ENCODE measurements at places on chromosomes 11 and 22.

GRCh38 chr11:15720460-15720859, 605.7 kb downstream of the INSC start:
- no peak for DNase-seq

- DNase-seq: no peak
Measured at GRCh38 chr22:39251762-39252460, 7.1 kb upstream of the PDGFB start.

GRCh38 chr11:133133050-133133449, 399.3 kb downstream of the OPCML start:
- no peak for DNase-seq

GRCh38 chr11:128814856-128815705, 52.0 kb downstream of the KCNJ1 start:
- DNase-seq: no peak

GRCh38 chr22:46452195-46453005, 85.0 kb downstream of the CELSR1 start:
- DNase-seq: no peak

DNA sequence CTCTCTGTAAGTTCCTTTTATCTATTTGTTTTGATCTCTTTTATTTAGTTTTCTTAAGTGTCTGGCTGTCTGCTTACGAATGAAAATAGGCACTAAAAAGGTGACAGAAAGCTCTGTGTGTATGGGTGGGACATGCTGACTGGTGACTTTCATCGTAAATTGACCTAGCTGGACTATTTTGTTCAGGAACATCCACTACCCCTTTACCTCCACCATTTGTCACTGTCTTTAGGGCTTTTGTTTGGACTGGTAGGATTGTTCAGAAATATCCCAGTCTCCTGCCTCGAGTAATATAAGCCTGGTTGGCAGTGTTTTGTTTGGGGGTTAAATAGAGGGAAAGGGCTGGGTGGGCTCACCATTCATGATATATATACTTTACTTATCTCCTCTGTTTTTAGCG, 20.9 kb downstream of the EMSY start:
- no peak for DNase-seq

DNA sequence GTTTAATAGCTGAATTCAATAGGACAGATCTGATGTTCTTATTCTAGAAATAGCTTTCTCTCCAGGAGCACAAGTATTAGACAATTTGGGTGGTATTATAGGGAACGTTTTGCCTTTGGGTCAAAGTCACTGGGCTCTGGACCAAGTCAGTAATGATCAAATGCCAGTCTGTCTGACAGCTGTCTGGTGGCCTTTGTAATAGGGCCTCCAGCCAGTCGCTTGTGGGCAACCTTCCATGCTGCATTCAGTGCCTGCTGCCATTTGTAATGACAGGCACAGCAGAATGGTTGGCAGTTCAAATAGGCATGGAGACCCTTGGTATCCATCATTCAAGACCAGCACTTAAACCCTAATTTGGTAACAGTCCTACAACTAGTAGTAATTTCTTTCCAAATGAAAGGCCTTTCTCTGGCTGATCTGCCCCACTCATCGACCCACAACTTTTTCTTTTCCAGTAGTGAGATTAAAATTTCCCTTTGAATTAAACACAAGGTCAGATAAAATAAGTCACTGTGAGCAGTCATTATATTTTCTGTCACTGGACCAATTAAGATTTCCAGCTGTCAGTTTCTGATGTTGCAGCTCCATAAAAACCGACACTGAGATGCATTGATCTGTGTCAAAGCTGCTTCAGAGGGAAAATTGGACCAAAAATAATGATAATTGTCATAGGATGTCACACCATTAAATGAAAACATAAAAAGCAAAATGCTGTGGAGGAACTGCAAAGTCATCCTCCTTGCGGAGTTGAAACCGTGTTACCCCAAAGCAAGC, 1038.1 kb downstream of the LRRC4C start:
- DNase-seq: no peak

DNA sequence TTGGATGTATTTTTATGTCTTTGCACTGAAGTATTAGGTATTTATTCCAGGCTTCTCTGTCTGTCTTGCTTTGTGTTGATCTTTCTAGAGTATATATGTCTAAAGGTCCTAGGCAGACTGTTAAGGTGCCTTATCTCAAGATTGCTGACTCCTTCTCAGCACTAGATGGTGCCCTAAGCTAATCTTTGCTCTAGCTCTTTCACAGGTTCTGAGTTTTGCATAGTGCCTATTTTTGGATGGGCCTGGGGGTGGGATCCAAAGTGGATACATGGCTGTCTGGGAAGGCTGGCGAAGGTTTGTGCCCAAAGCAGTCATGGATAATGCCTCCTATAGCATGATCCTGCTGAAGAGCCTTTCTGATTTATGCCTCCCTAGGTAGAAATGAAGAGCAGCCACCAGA, 154.9 kb downstream of the TRPC6 start:
- no peak for DNase-seq

DNA sequence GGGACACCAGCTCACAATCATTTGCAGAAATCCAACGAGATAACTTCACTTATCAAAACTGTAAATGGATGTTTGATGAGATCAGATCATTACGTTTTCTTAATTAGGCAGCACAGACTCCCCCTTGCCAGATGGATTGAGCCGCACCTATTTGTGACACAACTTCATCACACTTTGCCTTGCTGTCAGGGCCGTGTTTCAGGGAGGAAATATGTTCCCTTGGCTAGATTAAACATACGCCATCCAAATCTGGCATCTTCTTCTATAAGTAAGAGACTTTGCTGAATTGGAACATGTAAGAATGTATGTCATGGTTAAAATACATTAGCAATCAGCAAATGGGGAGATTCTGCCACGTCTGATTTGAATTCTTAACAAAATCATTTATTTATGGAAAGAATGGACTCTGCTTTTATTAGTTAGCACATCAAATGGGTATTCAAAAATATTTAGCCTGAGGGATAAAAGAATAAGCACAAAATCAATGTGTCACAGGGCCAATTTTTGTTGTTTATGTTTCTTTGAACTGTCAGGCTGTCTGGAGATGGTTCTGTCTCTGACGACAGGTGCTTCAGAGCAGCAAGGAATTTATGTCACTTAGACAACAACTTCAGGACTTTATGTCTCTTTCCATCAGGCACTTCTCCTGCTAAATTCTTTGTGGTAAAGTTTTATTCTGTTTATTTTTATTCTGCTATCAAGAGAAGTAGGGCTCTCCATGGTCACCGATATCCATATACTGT, 326.1 kb upstream of the NCAM1 start:
- DNase-seq: no peak

DNA sequence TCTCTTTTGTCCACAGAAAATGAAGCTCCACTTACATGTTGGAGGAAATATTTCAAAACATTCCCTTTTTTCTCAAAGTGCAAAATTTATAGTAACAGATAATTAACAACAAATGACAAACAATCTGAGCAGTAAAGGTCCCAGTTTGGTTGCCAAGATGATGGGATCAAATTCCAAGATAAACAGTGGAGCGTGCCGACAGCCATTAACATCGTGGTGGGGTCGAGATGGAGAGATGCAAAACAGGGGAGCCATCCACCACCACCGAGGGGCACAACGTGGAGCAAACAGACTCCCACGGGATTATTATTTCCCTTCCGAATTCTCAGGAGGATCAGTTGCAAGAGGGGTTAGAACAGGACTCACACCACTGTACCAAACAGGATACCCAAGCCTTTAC, 17.2 kb downstream of the MPPED2 start:
- no peak for DNase-seq

DNA sequence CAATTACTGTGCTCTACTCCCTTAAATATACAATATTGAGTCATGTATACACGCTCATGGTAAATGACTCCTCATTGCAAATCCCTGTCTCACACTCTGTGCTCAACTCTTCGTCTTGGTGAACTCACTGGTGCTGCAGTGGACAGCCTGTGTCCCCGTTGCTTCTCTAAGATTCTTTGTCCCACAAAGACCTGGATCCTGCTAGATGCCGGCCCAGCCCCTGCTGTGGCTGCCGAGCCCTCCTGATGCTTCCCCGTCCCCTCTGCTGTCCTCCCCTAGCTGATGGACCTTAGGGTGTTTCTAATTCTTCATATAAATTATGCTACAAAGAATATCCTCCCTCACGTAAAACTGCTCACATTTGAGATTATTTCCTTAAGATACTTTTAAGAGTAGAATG, 5.5 kb downstream of the APOL2 start:
- no peak for DNase-seq

DNA sequence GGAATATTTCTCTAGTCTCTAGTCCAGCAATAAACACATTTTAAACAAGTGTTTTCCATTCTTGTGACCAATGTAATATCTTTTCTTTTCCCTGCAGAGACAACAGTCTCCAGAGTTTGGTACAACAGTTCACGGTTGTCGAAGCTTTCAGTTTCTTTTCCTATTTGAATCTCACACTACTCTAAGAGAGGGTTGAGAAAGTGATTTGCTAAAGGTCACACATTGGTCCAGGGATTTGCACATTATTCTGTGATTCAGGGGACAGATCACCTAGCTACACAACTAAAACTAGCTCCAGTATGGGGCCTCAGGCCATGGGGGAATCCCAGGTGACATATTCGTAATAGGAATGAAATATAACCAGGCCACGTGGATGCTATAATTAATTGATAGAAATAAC, 132.5 kb downstream of the HIPK3 start:
- DNase-seq: no peak

DNA sequence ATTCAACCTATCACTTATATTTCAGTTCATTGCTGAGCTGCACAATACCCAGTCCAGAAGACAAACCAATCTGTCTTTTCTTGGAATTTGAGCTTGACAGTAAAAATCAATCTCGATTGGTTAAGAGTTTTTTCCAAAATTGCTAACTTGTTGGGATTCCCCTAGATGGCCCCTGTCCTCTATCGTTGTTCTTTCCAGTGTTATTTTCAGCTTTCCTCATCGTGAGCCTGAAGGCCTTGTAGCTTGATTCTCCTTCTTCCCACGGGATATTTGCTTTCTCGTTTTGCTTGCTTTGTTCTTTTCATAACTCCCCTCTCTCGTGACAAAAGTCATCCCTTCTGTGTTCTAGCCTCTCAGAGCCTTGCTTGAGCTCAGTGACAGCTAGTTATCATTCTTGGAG, 3.1 kb downstream of the OR8B8 start:
- no peak for DNase-seq

GRCh38 chr11:72807021-72807693, 7.1 kb upstream of the ATG16L2 start:
- no peak for DNase-seq

- no peak for DNase-seq
Measured at GRCh38 chr11:100434821-100435641, 252.1 kb upstream of the ARHGAP42 start.

- no peak for DNase-seq
Measured at GRCh38 chr11:113376156-113376555, 11.4 kb upstream of the ANKK1 start.

DNA sequence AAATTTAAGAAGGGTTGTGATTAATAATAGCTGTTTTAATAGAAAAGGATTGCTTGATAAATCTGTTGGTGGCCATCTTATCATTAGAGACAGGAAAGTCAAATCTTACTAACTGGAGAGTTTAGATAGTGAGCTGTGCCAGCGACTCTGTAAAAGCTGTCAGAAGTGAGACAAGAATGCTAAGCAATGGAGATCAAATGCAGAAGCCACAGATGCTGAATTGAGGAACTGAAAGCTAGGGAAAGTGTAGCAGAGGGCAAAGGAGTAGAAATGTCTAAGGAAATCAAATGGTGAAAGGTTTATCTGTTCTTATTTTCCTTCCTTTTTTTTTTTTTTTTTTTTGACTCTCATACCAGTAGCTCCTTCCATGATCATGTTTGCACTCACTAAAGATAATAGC, 13.7 kb downstream of the MS4A13 start:
- DNase-seq: no peak

- no peak for DNase-seq
Measured at GRCh38 chr11:79294845-79295731, 145.7 kb downstream of the TENM4 start.

DNA sequence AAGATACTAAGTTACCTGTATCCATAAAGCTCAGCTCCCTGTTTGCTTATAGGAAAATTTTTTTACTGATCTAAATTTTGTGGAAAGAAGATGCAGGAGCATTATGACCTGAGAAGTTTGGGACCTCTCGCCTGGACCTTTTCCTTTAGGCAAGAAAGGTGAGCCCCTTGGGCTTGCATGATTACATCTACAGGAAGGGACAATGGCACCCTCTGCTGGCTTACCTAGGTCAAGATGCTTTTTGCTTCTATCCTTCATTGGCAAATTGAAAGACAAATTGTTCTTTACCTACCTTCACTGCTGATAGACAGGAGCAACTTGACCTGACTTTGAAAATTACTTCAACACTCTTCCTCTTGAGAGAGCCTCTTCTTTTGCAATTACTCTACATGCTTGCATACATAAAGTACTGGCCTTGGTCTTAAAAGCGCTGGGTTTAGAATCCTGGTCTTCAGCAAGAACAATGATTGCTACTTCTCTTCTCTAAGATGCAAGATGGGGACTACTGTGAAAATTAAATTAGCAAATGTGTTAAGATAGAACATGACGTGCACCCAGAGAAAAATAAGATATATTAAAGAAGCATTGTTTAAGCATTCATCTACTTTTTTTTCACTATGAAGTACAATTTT, 147.2 kb downstream of the TRPC6 start:
- no peak for DNase-seq

GRCh38 chr11:111155021-111155420, 90.5 kb upstream of the POU2AF2 start:
- no peak for DNase-seq

- DNase-seq: no peak
Measured at GRCh38 chr11:132422722-132423121, 1052.3 kb downstream of the NTM start.

DNA sequence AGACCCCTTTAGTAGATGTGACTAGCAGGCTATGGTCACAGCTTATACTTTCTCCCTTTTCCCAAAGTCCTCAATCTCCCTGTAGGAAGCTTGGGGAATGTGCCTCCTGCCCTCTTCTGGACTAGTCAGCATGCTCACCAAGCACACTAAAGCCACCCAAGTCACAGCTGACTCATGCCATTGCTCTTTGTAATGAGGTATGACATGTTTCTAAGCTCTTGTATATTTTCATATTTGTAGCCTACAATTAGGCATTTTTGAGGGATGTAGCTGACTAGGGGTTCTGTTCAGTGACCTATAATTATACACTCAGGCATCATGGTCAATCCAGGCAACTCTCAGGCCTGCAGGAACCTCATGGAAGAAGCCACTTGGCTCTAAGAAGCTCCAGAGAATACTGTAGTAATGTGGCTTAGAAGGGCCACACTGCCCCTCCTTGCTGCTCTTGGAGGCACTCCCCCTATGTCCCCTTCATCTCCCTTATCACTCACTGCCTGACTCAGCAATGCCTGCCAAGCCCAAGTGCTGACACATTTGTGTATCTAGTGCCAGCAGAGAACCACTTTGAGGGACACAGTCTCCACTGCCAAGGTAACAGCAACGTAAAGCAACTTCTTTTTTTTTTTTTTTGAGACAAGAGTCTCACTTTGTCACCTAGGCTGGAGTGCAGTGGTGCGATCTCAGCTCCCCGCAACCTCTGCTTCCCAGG, 86.2 kb downstream of the RPL27A start:
- no peak for DNase-seq

GRCh38 chr22:36561291-36561811, 32.4 kb upstream of the EIF3D start:
- no peak for DNase-seq

Measured in cortex of kidney (tissue), 1 donor.